DMS79 (cell line): ENCODE measurements at places on chromosomes 16 and 17.

- DNase-seq = no peak
These were observed 484.9 kb upstream of the WSB1 start for GRCh38 chr17:26809033-26809432.

GRCh38 chr17:30095507-30096244 lies 20.9 kb upstream of the NSRP1 start:
- DNase-seq = no peak

GRCh38 chr17:80096561-80097021 lies 4.8 kb upstream of the GAA start:
- no peak for DNase-seq

GRCh38 chr16:9123871-9124270 lies 32.4 kb downstream of the HAPSTR1 start:
- DNase-seq = no peak

DNA sequence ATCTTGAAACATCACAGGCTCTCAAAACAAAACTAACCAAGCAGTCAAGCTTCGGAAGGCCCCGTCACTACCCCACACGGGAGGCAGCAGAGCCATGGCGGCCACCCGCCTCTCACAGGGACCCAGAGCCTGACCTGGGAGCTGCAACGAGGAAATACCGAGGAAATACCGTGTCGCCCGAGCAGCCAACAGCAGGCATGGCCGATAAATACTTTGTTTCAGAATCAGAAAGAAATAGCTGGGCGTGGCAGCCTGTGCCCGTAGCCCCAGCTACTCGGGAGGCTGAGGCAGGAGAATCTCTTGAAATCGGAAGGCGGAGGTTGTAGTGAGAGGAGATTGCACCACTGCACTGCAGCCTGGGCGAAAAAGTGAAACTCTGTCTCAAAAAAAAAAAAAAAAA lies 6.9 kb downstream of the LMF1 start:
- DNase-seq = no peak

- DNase-seq = no peak
These were observed 346.3 kb downstream of the TMEM114 start for GRCh38 chr16:8243981-8244380.

- DNase-seq = no peak
These were observed 49.4 kb downstream of the XPO6 start for GRCh38 chr16:28162326-28162877.

- no peak for DNase-seq
These were observed 27.1 kb upstream of the ANKFN1 start for GRCh38 chr17:56125830-56126819.

DNA sequence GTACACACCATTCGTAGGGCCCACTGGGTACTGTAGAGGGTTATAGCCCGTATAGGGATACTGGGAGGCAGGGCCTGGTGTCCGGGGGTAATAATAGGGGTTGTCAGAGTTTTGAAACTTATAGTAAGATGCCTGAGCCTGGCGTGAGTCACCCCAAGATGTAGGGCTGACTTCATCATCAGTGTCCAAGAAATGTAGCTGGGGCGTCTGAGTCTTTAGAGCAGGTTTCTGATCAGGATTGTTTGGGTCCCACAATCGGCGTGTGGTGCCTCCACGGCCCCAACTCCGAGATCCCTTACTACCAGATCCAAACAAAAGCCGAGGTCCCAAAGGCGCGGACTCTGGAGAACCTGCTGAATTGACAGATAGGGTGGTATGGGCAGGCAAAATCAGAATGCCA lies 4.4 kb downstream of the SMG6 start:
- no peak for DNase-seq

- no peak for DNase-seq
These were observed 3.9 kb downstream of the UTS2R start for GRCh38 chr17:82375359-82376041.

- no peak for DNase-seq
These were observed 15.6 kb downstream of the TBKBP1 start for GRCh38 chr17:47709594-47709993.

DNA sequence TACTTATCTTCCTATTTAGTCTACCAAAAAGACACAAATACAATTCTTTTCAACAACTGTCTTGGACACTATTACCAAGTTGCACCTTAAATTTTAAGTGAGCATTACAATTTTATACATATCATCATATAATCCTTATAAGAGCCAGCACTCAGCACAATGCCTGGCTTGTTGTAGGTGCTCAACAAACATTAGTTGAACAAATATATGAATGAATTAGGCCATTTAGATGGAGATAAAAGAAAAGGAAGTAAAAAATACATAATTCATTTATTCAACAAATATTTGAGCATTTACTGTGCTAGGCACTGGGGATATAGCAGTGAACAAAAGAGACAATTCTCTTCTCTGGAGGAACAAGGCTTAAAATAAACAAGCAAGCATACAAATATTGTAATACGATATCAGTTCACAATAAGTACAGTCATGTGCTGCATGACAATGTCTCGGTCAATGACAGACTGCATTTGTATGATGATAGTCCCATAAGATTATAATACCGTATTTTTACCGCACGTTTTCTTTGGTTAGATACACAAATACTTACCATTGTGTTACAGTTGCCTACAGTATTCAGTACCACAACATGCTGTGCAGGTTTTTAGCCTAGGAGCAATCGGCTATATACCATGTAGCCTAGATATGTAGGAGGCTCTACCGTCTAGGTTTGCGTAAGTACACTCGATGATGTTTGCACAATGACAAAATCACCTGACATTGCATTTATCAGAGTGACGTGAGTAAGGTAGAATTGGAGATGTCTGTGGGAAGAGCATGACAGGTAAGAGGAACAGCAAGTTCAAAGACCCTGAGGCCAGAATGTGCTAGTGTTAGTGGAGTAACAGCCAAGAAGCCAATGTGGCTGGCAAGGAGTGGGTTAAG lies 86.4 kb upstream of the HS3ST2 start:
- DNase-seq = no peak

- no peak for DNase-seq
These were observed 423.7 kb downstream of the TOX3 start for GRCh38 chr16:52123061-52123839.

DNA sequence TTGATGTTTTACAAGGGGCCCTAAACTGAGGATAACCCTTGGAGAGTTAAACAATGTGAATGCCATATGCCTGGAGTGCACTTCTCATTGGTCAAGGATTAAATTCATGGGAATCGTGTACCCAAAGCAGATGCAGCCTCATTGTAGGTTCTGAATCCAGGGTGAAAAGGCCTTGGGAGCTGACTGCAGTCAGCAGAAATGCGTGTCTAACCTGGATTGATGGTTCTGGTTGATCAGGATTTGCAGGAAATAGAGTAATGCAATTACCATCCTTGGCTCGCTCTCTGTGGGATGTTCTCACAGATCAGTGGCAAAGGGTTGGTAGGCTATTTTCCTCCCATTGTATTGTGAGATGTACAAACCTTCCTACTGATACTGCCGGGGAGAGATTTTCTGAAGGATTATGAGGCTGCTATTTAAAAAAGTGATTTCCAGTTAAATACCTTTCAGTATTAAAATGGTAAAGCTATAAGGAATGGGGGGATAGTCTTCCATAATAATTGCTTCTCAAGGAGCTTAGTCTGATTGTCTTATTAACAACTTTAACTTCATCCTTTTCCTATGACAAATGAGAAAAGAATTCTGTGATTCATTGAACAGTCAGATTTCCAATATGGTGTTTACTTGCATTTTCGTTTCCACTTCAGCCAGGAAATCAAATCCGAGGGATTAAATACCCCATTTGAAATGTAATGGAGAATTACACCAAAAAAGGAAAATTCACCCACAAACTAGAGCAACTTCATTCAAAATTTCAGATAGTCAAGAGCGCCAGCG lies 1028.1 kb upstream of the EEF2KMT start:
- DNase-seq = no peak

- no peak for DNase-seq
These were observed 136.0 kb downstream of the ANKRD11 start for GRCh38 chr16:89354325-89354724.

DNA sequence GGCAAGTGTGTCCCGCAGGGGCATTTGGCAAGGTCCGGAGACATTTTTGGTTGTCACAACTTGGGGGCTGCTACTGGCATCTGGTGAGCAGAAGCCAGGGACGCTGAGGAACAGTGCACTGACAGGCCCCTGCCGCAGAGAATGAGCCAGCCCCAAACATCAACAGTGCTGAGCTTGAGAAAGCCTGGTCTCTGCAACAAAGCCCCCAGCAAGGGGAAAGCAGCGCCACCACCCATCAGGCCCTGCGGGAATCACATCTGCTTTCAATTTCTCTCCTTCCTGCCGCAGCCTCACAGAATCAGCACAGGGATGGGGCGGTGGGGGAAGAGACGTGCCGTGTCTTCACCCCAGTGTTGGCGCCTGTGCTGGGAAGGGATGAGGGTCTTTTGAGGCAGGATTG lies 14.8 kb upstream of the PRPSAP1 start:
- no peak for DNase-seq

GRCh38 chr16:8849411-8850011 lies 19.3 kb downstream of the CARHSP1 start:
- DNase-seq = no peak

DNA sequence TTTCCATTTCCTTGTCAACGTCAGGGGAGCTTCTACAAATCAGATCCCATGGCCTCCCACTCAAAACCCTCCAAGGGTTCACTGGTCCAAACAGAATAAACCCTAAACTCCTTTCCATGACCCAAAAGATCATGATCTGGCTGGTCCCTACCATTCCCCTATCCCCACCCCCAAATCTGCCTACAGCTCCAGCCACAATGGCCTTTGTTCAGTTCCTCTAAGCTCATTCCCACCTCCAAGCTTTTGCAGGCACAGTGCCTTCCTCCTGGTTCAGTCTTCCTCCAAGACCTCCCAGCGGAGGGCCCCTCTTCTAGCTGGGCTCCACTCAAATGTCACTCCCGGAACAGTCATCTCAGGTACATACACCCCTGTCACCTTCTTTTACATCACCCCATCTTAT lies 2.0 kb downstream of the GPRC5B start:
- no peak for DNase-seq

GRCh38 chr16:2084895-2085625 lies 37.3 kb downstream of the TSC2 start:
- no peak for DNase-seq

GRCh38 chr17:67245694-67246402 lies 852 bp upstream of the HELZ start:
- no peak for DNase-seq

DNA sequence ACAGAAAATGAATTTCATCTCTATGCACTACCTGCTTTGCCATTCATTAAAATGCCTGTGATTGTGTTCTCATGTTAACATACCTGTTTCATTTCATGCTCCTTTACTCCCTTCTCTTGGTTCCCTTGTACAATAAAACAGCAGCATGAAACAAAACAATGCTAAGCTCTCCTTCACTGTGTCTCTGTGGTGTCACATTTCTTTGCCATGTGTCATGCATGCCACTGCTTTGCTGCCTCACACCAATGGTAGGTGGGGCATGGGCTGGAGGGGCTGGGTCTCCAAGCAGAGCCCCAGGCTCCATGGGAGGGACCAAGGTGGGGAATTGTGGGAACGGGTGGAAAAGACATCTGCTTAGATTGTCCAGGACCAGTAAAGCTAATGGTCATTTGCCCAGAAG lies 83.6 kb downstream of the RGS9 start:
- no peak for DNase-seq

DNA sequence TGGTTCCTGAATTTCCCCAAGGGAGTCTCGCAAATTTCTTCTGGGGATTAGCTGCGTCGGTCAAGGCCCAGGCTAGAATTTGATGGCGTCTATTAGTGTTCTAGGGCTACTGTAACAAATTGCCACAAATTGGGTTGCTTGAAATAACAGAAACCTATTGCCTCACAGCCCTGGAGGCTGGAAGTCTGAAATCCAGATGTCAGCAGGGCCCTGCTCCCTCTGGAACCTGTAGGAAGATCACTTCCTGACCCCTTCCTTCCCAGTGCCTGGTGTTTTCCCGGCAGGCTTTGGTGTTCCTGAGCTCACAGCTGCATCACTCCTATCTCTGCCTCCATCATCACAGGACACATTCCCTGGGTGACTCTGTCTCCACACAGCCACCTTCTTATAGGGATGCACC lies 24.4 kb downstream of the DHRS7C start:
- DNase-seq = no peak

DNA sequence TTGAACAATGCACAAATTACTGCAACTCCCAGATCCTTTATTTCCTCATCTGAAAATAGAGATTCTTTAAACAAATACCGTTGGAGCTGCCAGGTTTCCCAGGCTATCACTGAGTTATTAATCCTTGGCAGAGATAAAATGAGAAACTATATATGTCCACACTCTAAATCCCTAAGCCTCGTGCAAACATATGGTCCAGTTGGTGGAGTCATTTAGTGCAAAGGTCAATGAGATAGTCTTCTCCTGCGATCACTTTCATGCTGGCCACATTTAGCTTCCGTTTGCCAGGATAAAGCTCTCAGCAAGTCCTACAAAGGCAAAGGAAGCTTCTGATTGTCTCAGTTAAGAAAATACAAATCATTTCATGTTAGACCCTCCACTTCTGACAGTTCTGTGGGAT lies 11.0 kb downstream of the GRIN2A start:
- DNase-seq = no peak

- DNase-seq = no peak
These were observed 484.0 kb upstream of the ERCC4 start for GRCh38 chr16:13435873-13436474.

- DNase-seq = no peak
These were observed 19.8 kb upstream of the IL21R start for GRCh38 chr16:27381974-27382855.

- no peak for DNase-seq
These were observed 6.0 kb upstream of the IGFBP4 start for GRCh38 chr17:40437095-40437732.

GRCh38 chr17:81532490-81533287 lies 4.5 kb downstream of the FSCN2 start:
- no peak for DNase-seq

DNA sequence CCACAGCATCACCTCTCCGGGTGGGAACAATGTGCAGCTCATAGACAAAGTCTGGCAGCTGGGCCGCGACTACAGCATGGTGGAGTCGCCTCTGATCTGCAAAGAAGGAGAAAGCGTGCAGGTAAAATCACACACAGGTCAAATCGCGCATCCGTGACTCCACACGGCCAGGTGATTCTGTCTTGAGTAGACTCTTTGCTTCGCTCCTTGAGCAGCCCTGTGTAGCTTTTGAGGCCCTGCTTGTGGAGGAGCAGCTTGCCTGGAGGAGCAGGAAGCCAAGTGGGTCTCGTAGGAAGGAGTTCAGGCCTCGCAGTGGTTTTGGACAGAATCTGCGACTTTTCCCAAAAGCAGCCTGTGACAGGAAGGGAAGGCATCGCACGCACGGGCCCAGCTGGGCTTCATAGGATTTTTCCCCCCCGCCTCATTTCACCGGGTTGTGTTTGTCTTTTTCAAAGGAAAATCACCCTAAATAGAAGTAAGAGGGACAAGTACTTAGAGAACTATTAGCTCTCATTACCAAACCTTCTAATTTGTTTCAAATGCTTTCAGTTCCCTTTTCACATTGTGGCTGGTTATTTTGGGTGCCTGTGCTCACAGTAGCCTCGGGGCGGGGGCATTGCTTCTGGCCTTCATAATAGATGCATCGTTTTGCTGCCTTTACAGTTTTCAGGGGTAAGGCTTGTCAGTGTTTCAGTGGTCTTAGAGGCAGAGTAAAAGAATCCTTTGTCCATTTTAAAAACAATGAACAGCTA lies 71.5 kb downstream of the SEC14L1 start:
- no peak for DNase-seq

GRCh38 chr17:29726715-29727252 lies 104.1 kb upstream of the CORO6 start:
- DNase-seq = no peak

- DNase-seq = no peak
These were observed 3.8 kb downstream of the SHISA6 start for GRCh38 chr17:11244776-11245175.
